ENCODE measurements at places on chromosomes 11 and 22.

DNA sequence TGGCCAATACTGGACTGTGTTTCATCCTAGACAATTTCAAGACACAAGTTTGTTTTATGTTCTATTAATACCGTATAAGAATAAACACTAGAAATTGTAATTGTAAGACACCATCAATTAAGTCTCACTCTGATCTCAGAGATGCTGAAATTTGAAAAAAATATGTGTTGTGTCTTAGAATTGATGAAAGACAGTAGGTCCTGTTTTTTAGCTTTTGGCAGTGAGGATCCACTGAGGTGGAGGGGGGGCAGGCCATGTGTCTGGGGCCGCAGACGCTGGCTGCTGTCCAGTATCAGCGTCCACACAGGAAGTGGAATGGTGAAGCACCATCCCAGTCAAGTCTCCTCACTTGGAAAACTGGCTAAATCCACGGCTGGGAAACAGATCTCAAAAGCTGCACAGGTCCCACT lies 22.5 kb upstream of the ALG8 start:
- peak; percentile 27 for DNase-seq

DNA sequence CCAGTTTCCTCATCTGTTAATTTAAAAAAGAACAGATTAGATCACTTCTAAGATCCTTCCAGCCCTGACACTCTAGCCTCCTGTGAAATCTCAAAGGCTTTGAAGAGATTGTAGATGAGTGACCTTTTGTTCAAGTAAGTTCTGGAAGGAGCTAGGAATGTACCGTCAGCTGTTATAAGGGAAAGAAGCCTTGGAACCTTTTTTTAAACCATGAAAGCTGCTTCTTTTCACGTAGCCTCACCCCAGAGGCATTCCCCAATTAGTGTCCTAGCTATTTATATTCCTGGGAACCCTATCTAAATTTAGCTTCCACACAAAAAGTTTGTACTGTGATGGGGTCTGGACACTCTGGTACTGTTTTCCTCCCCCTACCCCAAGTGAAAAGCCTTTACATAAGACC lies 35.8 kb upstream of the SLN start:
- no peak for DNase-seq

GRCh38 chr22:28986366-28986765 lies 75.3 kb downstream of the C22orf31 start:
- no peak for DNase-seq

DNA sequence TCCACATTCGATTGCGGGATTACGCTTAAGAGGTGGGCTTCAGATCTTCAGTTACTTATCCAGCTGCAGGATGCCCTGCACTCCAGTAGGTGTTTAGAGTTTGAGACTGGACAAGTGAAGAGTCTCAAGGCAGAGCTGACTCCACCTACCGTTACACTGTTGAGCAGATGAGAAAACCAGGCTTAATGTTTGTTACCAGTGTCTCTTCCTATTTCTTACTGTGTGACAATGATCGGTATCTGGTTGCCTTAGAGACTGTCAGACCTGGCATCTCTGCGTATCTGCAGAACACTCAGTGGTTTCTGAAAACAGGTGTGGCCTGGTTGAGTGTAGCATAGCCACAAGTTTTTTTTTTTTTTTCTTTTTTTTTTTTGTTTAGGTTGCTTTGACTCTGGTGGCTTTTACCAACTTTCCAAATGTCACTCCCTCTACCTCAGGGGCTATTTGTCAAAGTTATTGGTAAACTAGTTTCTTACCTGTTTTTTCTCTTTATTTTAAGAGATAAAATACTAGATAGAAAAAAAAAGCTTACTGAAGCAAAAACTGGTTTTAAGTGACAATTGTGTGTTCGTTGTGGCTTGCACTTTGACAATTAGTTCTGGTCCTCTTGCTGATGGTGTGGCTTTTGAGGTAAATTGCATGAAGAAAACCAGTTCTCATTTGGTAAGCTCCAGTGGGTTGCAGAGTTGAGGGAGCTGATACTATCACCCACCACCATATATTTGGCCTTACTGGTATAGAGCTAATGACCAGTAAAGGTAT lies 284.8 kb downstream of the ETS1 start:
- no peak for DNase-seq
